ENCODE measurements at places on chromosomes 16 and 17. TPM values are rescaled to one million over a fixed set of nuclear protein-coding genes. Genes with fewer than 3 reads are reported as not detected.

The RGS11 gene
- 2.6 TPM for total RNA-seq

The CCL23 gene
- not detected for total RNA-seq

The NGFR gene
- not detected for total RNA-seq

The EME1 gene
- total RNA-seq = 10.3 TPM

The ZSCAN10 gene
- not detected for total RNA-seq

The MSLN gene
- not detected for total RNA-seq

The MSRB1 gene
- 15.4 TPM for total RNA-seq

The LSM12 gene
- 84.9 TPM for total RNA-seq

The ANKFY1 gene
- 51.8 TPM for total RNA-seq

The CCL17 gene
- total RNA-seq = not detected

The CEP112 gene
- total RNA-seq = 7.3 TPM

The SCIMP gene
- total RNA-seq = not detected

The G6PC1 gene
- not detected for total RNA-seq

The ACSF2 gene
- total RNA-seq = 15.4 TPM

The RBFOX1 gene
- total RNA-seq = not detected

The CCDC40 gene
- total RNA-seq = 4.0 TPM

The TERB1 gene
- total RNA-seq = not detected

The DECR2 gene
- total RNA-seq = 14.9 TPM

The CFAP119 gene
- 2.5 TPM for total RNA-seq

The C1QTNF1 gene
- total RNA-seq = 40.8 TPM

The B4GALNT2 gene
- total RNA-seq = not detected

The PNPO gene
- total RNA-seq = 28.7 TPM

The PRR35 gene
- not detected for total RNA-seq

The TCAP gene
- total RNA-seq = not detected

The ABI3 gene
- total RNA-seq = under 0.01 TPM

The KRT33A gene
- total RNA-seq = not detected

The SEPTIN12 gene
- not detected for total RNA-seq

The KRT28 gene
- not detected for total RNA-seq

The ZNF287 gene
- total RNA-seq = 4.8 TPM

The CCL8 gene
- total RNA-seq = not detected

The MARVELD3 gene
- not detected for total RNA-seq

The SPATA22 gene
- total RNA-seq = 1.1 TPM

The CBLN1 gene
- total RNA-seq = not detected

The SMIM5 gene
- total RNA-seq = not detected

The SYT17 gene
- 0.37 TPM for total RNA-seq

The SSTR5 gene
- not detected for total RNA-seq

The ATP1B2 gene
- not detected for total RNA-seq

The PIK3R6 gene
- not detected for total RNA-seq

The RRAD gene
- 1.5 TPM for total RNA-seq

The TNK1 gene
- total RNA-seq = not detected

Data from subcutaneous preadipocyte (primary cell).